8988T (cell line): ENCODE measurements at places on chromosomes 3 and 15.

- no peak for DNase-seq
Measured at GRCh38 chr3:46684891-46685290, 8.6 kb downstream of the ALS2CL start.

DNA sequence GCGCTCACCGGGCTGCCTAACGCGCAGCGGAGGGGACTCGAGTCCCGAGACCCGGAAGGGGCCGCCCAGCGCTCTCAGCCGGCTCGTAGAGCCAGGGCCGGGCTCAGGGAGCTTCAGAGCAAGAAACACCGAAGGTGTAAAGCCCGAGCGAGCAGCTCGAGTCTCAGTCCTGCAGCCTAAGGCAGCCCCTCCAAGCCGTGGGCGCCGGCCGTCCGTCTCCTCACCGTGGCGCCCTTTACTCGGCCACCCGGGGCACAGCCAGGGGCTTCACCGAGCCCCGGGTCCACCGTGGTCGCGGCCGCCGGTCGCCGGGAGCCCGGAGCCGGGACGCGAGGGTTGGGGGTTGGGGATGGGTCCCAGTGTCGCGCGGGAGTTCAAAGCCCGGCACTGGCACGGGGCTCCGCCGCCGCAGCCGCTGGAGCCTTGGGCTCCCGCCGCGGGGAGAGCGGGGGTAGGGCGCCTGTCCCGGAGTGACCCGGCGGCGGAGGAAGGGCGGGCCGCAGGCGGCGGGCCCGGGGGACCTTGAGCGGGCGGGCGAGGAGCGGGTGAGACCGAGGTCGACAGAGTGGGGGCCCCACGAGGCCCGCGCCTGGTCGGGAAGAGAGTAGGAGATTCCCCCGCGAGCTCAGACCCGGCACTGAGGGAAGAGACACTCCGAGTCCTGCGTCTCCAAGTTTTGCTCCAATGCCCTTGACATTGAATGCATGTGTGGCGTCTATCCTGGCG is 26.9 kb upstream of the THRB start:
- peak; percentile 45 for DNase-seq

GRCh38 chr3:4421121-4421520 is 45.9 kb downstream of the SUMF1 start:
- DNase-seq = no peak

GRCh38 chr3:123853686-123854372 is 30.3 kb downstream of the MYLK start:
- DNase-seq = no peak

- no peak for DNase-seq
Measured at GRCh38 chr3:146374146-146374545, 95.2 kb downstream of the PLSCR2 start.
